ENCODE measurements at places on chromosomes 3 and 15. TPM values are rescaled to one million over a fixed set of nuclear protein-coding genes. Genes with fewer than 3 reads are reported as not detected.

TBC1D2B gene
- polyA plus RNA-seq: 19.0 TPM

ZKSCAN7 gene
- 1.6 TPM for polyA plus RNA-seq

SLC6A11 gene
- not detected for polyA plus RNA-seq

CFAP161 gene
- 0.56 TPM for polyA plus RNA-seq

PIK3CA gene
- 17.0 TPM for polyA plus RNA-seq

RLBP1 gene
- not detected for polyA plus RNA-seq

SMCO1 gene
- polyA plus RNA-seq: not detected

CAND2 gene
- polyA plus RNA-seq: 2.0 TPM

SORD gene
- 9.4 TPM for polyA plus RNA-seq

THRB gene
- polyA plus RNA-seq: 3.4 TPM

CX3CR1 gene
- 0.34 TPM for polyA plus RNA-seq

CCDC39 gene
- polyA plus RNA-seq: 0.11 TPM

CPA3 gene
- 4.0 TPM for polyA plus RNA-seq

RAD51 gene
- 0.24 TPM for polyA plus RNA-seq

GPR149 gene
- not detected for polyA plus RNA-seq

Data from adipose tissue (tissue), 3 donors.